ENCODE measurements at places on chromosomes 12 and 14.
A peak's percentile ranks its signal among the peaks of the same experiment; 100 is the strongest.

DNA sequence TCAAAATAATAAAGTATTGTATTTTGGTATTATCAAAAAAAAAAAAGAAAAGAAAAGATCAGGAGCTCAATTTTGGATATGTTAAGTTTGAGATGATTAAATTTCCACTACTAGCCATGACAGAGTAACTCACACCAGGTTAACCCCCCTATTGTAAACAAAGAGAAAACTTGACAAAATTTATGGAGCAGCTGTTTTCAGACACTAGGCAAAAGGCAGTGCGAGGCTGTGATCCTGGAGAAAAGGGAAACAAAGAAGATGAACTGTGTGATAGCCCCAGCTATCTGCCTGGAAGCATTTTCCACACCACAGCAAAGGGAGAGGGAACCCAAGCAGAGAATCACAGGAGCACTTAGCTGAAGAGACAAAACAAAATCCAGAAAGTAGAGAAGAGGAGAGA lies 145.0 kb downstream of the KIF21A start:
- DNase-seq = no peak

GRCh38 chr14:24513009-24513408 lies 4.9 kb upstream of the CMA1 start:
- no peak for DNase-seq

DNA sequence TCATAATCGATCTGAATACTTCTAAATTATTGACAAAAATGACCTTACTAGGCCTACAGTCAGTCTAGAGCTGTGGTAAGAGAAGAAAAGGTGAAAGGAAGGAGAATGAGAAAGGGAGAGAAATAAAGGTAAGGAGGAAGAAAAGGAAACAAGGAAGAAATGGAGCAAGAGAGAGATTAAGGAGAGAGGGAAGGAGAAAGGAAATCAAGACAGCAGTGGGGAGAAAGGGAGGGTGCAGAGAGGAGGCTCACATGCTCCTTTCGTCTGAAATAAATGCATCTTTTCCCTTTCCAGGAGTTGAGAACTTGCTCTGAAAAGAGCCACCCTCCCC lies 3.7 kb downstream of the RNASE9 start:
- no peak for DNase-seq

GRCh38 chr14:103641161-103641560 lies 12.2 kb downstream of the KLC1 start:
- DNase-seq = peak; percentile 27

- DNase-seq = no peak
Observed at GRCh38 chr14:24329736-24330135, 5.1 kb downstream of the ADCY4 start.

DNA sequence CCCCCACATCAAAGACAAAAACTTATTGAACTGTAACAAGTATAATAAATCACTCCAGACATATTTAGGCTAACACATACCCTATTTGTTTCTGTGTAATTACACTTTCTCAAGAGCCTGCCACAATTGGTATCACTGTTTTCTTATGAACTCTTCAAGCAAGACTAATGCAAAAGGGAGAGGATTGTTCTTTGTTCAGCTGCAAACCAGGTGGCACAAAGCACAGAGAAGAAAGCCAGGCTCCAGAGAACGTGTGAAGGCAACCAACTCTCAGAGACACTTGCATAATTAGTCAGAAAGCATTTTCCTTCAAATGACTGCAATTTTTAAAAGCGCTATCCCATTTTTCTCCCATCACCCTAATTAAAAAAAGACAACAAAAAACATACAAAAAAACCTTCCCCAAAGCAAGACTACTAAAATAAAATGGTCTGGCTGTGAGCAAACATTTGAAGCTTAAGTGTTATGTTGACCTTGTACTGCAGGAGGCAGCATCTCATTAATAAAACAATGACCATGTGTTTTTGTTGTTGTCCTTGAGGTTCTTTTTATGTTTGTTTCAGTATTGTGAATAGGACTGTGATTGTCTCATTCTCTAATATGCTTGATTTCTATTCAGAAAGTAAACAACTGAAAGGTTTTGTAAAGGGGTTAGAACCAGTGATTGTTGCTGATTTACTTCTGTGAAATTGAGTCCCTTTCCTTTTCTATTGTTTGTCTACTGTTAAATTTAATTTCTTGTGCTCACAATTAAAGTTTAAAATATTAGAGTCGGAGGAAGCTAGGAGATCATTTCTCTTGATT lies 452.7 kb upstream of the PDE3A start:
- DNase-seq = peak; percentile 53

GRCh38 chr12:128810182-128811127 lies 13.3 kb downstream of the SLC15A4 start:
- peak; percentile 74 for DNase-seq

GRCh38 chr14:99734406-99735051 lies 50.4 kb downstream of the CYP46A1 start:
- DNase-seq = no peak

GRCh38 chr14:37903343-37904191 lies 304.1 kb upstream of the SSTR1 start:
- DNase-seq = peak; percentile 50
